ENCODE measurements at places on chromosomes 5 and 9.

DNA sequence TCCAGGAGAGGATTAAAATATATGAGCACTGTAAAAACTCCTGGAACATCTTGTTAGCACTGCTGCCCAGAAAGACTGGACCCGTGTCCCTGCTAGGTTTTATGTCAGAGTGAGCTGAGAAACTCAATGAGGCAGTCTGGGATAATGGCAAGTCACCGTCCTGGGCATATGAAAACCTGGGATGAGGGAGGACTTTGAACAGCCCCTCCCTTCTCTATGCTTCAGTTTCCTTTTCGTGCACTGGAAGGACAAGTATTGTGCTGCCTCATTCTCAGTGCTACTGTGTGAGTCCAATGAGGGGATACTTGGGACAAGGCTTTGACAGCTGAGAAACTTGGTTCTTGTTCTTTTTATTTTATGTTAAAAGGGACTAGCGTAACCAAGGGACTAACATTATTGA lies 143.0 kb upstream of the SHB start:
- DNase-seq = no peak

DNA sequence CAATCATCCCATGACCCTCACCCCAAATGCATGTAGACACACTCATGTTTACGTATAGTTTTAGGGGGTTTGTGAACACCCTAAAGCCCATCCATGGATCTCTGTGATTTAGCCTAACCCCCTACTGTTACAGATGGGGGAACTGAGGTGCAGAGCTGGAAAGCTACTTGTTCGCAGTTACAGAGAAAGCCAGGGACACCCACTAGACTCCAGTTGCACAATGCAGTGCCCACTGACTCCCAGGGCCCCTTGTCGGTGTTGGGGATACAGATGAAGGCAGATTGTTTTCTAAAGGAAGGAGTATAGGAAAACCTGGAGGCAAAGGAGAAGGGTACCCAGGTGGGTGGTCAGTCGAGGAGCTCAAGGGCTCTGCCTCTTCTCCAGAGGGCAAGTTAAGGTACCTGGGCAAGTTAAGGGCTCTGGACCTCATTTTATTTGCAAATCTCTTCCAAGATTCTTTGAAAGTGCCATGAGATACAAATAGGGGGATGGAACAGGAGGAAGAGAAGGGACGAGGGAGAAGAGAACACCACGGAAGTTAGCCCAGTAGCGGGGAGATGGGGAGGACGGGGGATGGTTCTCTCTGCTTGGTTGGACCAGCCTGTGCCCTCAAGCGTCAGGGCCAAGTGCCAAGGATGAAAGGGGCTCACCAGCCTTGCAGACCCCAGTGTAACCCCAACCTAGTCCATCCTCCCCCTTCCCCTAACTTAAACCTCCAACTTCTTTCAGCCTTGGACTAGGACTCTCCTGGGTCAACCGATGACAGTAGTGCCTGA lies 958 bp downstream of the MYOZ3 start:
- no peak for DNase-seq

- no peak for DNase-seq
Observed at GRCh38 chr9:16512281-16512680, 358.2 kb downstream of the BNC2 start.

DNA sequence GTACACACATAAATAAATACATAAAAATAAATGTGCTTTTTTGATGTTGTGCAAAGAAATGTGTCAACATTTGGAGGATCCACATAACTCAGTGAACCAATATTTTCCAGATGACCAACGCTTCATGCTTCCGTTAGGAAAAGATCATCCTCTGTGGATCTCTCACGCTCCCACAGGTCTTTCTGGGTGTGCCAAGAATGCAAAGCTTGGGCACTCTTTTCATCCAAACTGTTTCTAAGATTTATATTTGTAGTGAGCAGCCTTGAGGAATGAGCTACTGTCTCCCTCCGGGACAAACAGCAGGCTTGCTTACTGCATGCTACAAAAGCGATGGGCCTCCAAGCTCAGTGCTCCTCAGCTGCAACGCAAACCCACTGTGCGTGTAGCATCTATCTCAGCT lies 46.2 kb upstream of the RUFY1 start:
- DNase-seq = no peak

GRCh38 chr9:37565661-37566618 lies 10.2 kb downstream of the FBXO10 start:
- DNase-seq = no peak

- no peak for DNase-seq
Observed at GRCh38 chr9:2789355-2789754, 54.5 kb downstream of the PUM3 start.

- DNase-seq = no peak
Observed at GRCh38 chr5:11822598-11822997, 81.6 kb downstream of the CTNND2 start.

GRCh38 chr5:120499876-120500563 lies 35.9 kb downstream of the PRR16 start:
- no peak for DNase-seq

DNA sequence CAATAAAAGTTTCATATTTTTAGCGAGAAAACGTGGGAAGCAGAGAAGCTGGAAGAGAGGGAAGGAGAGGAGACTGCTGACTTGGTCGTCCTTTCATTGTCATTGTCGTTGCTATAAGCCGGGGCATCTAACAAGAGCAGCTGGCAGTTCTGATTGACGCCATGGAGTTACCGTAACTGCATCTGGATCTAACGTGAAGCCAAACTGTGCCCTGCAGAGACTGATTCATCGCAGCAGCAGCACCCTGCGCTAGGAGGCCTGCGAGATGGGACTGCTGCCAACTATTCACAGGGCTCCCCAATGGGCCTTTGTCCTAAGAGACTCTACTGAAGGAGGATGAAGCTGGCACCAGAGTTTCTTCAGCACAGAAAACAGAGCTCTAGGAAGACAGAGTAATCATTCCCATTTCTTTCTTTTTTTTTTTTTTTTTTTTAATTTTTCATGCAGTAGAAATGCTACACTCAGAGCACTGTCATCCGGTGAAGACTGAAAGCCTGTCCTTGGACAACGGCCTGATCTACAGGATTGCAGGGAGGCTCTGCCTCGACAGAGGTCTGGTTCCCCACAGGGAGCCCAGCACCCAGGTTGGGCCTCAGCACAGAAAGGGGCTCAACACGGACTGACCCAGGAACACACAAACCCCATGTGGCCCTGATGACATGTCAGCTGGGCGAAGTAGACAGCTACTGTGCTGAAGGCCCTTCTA lies 47.8 kb downstream of the RETREG1 start:
- peak; percentile 20 for DNase-seq

DNA sequence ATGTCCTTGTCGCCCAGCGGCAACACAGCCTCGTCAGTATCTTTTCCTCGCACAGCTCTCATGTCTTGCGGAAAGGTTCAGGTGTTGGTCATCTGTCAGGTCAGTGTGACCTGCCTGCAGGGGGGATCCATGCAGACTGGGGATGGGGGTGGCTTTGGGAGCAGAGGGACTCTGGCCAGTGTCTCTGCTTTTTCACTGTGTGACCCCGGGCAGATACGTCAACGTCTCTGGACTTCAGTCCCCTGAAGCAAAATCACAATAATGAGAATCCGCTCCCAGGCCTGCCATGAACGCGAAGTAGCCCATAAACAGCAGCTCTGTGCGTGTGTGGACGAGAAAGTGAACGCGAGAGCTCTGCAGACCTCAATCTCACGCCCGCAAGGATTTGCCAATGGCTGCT lies 75.7 kb upstream of the FCN1 start:
- DNase-seq = no peak

DNA sequence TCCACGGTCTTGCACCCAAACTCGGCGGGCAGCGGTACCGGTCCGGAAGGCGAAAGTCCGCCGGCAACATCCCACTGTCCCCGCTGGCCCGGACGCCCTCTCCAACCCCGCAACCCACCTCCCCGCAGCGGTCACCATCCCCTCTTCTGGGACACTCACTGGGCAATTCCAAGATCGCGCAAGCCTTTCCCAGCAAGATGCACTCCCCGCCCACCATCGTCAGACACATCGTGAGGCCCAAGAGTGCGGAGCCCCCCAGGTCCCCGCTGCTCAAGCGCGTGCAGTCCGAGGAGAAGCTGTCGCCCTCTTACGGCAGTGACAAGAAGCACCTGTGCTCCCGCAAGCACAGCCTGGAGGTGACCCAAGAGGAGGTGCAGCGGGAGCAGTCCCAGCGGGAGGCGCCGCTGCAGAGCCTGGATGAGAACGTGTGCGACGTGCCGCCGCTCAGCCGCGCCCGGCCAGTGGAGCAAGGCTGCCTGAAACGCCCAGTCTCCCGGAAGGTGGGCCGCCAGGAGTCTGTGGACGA lies 33.3 kb downstream of the CD180 start:
- DNase-seq = no peak

DNA sequence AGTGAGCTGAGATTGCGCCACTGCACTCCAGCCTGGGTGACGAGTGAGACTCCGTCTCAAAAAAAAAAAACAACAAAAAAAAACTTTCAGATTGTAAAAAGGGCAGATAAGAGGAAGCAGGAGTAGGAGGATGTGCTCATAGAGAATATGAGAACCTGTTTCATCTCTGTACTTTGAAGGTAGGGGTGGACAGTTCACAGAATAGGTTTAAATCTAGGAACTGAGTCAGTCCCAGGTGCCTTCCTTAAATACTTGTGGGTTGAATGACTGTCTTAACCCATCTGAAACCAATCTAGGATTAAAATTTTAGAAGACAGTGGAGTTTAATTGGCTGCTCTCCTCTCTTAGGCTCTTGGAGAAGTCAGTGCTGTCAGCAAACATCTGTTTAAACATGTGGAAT lies 12.4 kb downstream of the POLK start:
- DNase-seq = peak; percentile 4

- DNase-seq = no peak
Observed at GRCh38 chr5:150618588-150619281, 21.7 kb upstream of the SYNPO start.

DNA sequence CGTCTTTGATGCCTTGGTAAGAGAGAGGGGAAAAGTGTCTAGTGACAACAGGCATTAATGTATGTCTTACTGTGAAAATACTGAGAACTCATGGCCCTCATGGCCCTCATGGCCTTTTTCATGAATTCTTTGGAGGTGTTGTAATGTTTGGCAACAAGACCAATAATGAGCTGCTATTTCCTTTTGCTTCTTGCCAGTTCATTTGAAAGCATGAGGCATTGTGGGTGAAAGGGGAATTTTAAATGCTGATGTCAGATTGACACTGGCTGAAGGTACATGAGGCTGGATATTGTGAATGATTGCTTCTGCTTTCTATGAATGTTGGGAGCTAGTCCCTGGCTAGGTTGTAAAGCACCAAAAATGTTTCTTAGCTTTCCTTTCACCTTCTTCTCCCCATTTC lies 79.2 kb downstream of the DOCK2 start:
- peak; percentile 89 for DNase-seq

DNA sequence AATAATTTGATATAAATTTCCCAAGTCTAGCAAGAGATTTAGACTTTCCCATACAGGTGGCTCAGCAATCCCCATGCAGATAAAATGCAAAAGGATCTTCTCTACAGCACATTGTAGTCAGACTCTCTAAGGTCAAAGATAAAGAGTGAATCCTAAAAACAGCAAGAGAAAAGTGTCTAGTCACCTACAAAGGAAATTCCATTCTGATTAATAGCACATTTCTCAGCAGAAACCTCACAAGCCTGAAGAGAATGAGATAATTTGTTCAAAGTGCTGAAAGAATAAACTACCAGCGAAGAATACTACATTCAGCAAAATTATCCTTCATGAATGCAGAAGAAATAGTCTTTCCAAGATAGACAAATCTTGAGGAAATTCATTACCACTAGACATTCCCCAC lies 493.3 kb downstream of the PRELID2 start:
- DNase-seq = peak; percentile 64

DNA sequence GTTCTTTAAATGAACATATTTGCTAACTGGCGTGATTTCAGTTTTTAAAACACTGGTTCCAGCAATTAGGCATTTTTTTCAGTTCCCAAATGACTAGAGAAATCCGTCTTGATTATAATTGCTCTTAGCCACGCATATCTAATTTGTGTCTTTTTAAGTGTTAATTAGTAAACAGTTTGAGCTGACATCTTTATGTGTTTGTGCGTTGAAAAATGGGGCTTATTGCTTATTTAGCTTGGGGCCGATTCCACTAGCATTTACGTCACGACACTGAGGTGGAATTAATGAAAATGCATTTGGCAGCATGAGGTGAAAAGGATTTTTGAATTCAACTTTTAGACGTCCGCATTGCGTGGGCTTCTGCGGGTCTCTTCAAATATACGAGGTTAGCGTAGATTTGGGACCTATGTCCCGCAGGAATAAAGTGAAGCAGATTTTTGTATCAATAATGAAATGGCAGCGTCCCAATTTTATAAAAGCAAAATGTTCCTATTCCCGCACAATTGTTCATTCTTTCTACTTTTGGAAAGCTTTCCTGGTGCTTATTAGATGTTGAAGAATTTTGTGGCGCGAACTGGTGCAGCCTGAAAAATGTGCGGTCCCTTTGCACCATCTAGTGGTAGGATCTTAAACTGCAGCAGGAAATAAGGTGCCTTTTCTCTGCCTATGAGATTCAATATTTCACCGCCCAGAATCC lies 122.7 kb upstream of the LMX1B start:
- peak; percentile 59 for DNase-seq

GRCh38 chr5:43171926-43172325 lies 20.1 kb upstream of the NIM1K start:
- peak; percentile 12 for DNase-seq

- no peak for DNase-seq
Observed at GRCh38 chr5:13939638-13940037, 4.8 kb downstream of the DNAH5 start.

DNA sequence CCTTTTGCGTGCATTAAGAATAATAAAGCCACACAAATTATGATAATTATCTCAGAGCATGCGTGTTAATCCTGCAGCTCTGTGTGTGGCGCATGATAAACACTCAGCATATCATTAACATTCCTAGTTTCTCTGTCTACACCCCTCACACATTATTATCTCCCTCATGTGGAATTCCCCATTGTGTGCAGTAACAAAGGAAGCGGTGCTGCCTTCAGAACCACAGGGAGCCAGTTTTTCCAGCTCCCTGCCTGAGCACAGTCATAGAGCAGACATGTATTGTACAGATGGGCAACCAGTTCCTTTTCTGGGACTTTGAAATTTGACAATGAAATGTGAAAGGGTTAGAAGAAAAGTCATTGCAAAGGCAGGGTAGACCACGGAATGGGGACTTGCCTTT lies 1365.5 kb upstream of the CDH9 start:
- peak; percentile 15 for DNase-seq

DNA sequence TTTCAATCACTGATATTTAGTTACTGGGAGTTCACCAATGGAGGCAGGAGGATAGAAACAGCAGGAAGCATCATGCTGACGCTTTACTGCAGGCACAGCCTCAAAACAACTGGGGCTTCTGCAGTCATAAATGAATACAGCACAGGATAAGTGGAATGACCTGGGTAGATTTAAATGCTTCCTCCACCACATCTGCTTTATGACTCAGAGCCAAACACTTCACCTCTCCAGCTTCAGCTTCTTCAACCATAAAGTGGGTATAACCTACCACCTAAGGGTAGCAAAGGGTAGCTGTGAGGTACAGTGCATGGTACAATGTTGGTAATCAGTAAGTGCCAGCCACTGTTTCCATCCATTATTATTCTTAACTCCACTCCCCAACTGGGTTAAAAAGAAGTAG lies 28.4 kb downstream of the RASEF start:
- peak; percentile 26 for DNase-seq
